ENCODE measurements at places on chromosomes 16 and 17.

- DNase-seq = no peak
These were observed 33.5 kb downstream of the C16orf87 start for GRCh38 chr16:46797501-46797900.

DNA sequence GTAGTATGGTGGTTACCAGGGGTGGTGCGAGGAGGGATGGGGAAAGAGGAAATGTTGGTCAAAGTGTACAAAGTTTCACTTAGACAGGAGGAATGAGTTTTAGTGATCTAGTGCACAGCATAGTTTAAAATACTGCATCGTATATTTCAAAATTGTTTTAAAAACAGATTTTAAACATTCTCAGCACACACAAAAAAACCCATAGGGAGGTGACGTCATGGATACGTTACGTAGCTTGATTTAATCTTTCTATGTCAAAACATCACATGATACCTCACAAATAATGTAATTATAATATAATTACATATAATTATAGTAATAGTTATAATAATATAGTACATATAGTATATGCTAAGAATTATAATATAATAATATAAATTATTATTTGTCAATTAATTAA lies 614.2 kb downstream of the TMEM114 start:
- DNase-seq = no peak

DNA sequence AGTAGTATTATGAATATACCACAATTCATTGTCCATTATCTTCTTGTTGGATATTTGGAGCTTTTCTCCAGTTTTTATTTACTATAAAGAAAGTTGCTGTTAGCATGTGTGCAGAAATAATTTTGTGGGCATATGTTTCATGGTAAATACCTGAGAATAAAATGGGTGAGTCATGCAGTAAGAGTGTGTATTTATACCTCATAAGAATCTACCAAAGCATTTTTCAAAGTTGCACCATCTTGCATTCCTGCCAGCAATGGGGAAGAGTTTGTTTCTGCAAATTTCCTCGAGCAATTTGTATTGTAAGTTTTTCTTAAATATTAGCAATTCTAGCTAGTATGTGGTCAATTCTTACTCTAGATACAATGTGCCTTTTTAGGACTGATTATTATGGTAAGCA lies 7.9 kb upstream of the MON1B start:
- no peak for DNase-seq

GRCh38 chr16:48517493-48517892 lies 92.5 kb downstream of the N4BP1 start:
- no peak for DNase-seq

DNA sequence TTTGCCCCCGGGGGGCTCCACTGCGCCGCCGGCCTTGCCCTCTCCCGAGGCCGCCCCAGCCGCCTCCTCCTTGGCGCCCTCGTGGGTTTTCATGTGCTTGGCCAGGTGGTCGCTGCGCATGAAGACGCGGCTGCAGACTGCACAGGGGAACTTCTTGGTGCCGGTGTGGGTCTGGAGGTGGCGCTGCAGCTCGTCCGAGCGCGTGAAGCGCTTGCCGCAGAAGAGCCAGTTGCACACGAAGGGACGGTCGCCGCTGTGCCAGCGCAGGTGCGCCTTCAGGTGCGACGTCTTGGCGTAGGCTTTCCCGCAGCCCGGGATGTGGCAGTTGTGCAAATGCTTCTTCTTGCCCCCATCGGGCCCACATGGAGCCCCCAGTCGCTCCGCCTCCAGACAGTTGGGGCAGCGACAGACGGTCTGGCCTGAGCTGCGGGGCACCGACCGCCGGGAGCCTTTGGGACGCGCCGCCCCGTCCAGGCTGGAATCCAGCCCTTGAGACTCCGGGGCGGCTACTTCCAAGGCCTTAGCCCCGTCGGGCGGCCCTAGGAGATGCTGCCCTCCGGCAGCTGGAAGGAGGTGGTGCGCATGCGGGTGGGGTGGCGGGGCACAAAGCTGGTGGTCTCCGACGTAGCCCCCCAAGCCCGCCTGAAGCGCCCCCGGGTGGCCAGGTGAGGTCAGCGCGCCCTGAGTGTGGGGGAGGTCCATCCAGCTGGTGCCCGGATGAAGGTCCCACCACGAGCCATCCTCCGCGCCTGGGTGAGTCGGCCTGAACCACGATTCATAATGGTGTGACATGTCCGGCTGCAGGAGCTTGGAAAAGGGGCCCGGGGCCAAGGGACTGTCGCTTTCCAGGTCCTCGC lies 3.4 kb downstream of the SP6 start:
- no peak for DNase-seq

DNA sequence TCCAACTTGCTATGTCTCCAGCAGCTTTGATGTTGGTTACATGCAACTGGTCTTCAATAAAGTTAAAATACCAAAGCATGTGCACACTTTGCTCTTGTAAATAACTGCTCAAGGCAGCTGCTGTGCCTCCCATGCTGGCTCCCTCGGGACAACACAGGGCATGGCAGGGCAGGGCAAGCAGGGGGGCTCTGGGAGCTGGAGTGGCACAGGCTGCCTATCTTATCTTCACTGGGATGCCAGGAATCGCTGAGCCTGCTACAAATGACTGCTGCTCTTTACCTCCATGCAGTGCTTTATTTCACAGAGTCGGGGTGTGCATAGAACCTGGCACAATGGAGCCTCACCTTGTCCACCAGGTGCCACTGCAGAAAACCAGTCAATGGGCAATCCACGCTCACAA lies 21.8 kb downstream of the PEMT start:
- no peak for DNase-seq

GRCh38 chr17:83091257-83092141 lies 12.1 kb downstream of the METRNL start:
- DNase-seq = no peak
